ENCODE measurements at places on chromosomes 4 and X.

DNA sequence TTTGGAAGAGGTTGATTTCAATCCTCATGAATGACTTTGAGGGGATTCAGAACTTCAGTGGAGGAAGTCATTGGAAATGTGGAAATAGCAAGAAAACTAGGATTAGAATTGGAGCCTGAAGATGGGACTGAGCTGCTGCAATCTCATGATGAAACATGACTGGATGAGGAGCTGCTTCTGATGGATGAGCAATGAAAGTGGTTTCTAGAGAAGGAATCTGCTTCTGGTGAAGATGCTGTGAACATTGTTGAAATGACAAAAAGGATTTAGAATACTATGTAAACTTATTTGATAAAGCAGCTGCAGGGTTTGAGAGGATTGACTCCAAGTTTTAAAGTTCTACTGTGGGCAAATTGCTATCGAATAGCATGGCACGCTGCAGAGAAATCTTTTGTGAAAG lies 27.1 kb downstream of the EVC start:
- DNase-seq = no peak

DNA sequence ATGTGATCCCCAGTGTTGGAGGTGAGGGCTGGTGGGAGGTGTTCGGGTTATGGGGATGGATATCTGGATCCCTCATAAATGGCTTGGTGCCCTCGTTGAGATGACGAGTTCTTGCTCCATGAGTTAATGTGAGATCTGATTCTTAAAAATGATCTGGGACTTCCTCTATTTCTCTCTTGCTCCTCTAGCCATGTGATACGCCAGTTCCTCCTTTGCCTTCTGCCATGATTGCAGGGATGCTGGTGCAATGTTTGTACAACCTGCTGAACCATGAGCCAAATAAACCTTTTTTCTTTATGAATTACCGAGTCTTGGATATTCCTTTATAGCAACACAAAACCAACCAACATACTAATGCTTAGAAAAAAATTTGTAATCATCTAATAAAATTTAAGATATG lies 56.6 kb downstream of the STAP1 start:
- no peak for DNase-seq

- no peak for DNase-seq
Observed at GRCh38 chr4:26051240-26051639, 137.2 kb downstream of the SMIM20 start.

- DNase-seq = no peak
Observed at GRCh38 chrX:14997271-14997670, 124.0 kb downstream of the MOSPD2 start.

- no peak for DNase-seq
Observed at GRCh38 chrX:135463937-135464336, 42.2 kb downstream of the SMIM10L2A start.

DNA sequence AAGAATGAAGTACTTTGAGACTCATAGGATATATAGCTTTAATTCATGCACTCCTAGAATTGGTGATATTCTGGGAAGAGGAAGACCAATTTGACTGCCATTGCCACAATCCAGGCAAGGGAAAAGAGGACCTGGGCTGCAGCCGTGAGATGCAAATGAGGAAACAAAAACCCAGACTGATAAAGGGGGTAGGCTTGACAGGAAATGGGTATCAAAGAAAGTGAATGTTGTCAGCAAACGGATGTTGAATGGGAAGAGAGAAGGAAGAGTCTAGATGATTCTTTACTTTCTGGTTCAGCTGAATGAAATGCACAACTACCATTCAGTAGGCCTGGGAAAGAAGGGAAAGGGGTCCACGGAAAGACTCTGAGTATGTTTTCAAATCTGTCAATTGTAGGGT lies 17.1 kb upstream of the ARHGEF6 start:
- no peak for DNase-seq

- peak; percentile 68 for DNase-seq
Observed at GRCh38 chr4:185508181-185508580, 27.1 kb downstream of the PDLIM3 start.

DNA sequence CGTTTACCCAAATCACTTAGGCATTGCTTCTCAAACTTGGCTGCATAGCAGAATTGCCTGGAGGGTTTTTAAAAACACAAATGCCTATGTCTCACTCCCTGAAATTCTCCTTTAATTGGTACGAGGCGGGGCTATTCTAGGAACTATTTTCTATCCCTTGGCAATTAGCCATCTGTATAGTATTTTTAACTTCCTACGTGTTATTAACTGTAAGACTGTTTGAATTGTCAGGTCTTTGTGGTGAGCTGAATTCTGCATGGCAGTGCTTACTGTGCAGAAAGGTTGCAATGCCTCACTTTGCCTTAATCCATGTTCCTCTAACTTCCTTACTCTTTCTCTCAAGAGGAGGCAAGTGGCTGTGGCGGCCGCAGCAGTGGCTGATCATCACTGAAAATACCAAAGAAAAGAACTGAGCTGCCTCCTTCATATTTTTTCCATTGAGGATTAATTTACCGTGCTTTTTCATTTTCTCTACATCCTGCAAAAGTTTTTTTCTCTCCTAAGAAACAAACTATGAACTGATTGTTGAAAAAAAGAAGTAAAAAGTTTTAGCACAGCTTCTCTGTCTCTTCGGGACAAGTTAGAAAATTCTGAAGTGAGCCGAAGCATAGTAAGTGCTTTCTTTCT lies at the start of gene SHROOM3:
SHROOM3 (plus strand) TSS at position 329 of the 627 bp plus-strand sequence. CDS start 824 bp downstream, outside the sequence.
- DNase-seq = no peak

DNA sequence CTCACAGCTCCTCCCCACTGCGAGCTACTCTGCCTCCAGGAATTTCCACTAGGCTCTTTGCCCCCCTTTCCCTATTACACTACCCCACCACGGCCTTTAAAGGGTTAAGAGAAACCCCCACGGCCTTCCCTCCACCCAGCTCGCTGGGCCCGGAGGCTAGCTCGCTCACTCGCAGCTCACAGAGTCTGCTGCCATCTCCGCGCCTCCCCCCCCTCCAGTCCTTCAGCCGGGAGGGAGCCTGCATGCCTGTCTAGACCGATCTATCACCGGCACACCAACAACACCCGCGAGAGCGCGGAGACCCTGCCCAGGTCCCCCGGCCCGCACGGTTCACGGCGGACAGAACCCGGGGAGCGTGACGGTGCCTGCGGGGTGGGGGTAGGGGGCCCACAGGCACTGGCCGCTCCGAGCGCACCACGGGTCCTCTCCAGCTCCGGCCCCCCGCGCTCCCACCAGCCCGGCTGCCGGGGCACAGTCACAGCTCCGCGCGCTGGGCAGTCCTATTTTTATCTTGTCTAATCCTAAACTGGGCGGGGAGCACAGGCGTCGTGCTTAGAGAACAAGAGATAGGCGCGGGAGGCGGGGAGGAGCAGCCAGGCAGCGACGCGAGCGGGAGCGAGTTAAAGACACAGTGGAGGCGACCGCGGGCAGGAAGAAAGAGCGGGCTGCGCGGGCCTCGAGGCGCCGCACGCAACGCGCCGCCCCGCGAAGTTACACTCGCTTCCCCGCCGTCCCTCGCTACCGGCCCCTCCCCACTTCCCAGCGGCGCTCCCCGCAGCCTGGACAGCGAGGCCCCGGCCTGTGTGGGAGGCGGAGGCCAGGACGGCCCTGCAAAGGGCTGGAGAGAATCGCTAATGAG lies 3.5 kb downstream of the BCOR start:
- no peak for DNase-seq

GRCh38 chr4:177023951-177024350 lies 231.2 kb upstream of the VEGFC start:
- DNase-seq = no peak

GRCh38 chr4:48542888-48543287 lies 52.8 kb downstream of the ZAR1 start:
- DNase-seq = no peak

DNA sequence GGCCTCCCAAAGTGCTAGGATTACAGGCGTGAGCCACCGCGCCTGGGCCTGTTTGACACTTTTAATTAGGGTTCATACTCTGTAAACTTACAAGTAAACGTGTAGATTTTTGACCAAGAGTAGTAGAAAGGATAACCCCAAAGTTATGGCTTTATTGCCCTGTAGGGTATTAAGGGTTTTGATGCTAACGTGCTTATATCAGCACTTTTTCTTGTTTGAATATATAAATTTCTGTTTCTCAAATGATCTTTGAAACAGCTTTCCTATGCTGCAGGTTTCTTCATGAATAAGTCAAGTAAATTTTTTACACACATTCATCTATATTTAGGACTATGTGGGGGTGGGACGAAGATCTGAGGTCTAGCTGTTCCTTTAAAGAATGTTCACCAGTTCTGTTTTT lies 29.3 kb upstream of the REPS2 start:
- no peak for DNase-seq

GRCh38 chr4:75800972-75801371 lies 76.6 kb downstream of the USO1 start:
- no peak for DNase-seq

Data from NCI-H2171 treated with DMSO at 0.1 percent for 48 hours (cell line).